ENCODE measurements at places on chromosomes 3 and 15.

DNA sequence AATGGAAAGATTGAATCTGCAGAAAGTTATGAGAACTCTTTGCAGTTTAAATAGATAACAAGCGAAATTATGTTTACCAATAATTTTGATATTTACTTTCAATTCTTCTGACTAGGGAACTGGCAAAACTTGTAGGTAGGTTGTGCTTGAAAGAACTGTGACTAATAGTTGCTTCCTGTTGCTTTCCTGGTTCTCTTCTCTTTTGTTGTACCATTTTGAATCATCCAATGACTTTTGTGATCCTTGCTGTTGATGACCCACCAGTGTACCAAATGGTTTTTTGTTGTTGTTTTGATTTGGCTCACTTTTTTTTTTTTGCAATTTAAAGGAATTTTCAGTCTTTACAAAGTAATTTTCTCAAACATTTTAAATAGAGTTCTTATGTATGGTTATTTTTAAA, 64.9 kb upstream of the DCBLD2 start:
- no peak for DNase-seq

- no peak for DNase-seq
Observed at GRCh38 chr3:47228088-47228487, 54.5 kb downstream of the KIF9 start.

DNA sequence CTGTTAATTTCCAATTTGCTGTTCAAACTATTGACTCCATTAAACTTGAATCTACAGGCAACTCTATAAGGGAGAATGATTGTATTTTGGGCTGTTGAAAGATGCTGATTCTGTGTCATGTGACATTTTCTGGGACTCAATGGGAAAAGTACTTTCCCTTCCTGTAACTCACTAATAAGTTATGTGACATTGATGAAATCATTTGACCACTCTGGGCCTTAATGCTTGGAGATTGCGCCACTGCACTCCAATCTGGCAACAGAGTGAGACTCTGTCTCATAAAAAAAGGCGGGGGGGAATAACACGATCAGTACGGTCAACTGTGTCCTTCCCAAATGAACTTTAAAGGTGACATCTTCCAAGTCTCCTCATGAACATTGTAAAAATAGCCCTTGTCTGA, 215.2 kb upstream of the SGO1 start:
- peak; percentile 15 for DNase-seq

- peak; percentile 70 for DNase-seq
Observed at GRCh38 chr3:5058471-5058951, 63.6 kb upstream of the ARL8B start.

GRCh38 chr15:92044203-92044909, 190.8 kb downstream of the SLCO3A1 start:
- DNase-seq, result no peak

DNA sequence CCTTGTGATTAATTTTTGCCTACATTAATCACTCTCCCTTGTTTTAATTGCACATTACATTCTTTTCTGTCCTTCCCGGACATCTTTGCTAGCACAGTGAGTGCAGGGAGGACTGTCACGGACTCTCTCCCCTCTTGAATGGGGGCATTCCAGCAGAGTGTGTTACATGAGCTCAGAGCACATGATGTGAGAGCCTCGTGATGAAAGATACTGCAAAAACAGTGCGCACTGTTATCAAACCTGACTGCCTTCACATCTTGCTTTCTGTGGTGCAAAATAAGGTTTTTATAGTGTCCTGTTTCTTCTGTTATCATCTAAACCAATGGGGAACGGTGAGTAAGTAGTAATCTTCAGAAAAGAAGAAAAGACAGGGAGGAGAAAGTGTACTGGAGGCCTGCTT, 167.5 kb downstream of the PGPEP1L start:
- DNase-seq, result no peak

- DNase-seq, result peak; percentile 94
Observed at GRCh38 chr3:129893581-129894070, at the start of gene TMCC1. Gene TMCC1, minus strand, starts transcription at chr3:129893711.

- no peak for DNase-seq
Observed at GRCh38 chr15:89075846-89076245, 12.4 kb upstream of the ABHD2 start.
